ENCODE measurements at places on chromosomes 16 and 17.

GRCh38 chr17:67647482-67647881 lies 70.3 kb upstream of the NOL11 start:
- DNase-seq, result no peak

DNA sequence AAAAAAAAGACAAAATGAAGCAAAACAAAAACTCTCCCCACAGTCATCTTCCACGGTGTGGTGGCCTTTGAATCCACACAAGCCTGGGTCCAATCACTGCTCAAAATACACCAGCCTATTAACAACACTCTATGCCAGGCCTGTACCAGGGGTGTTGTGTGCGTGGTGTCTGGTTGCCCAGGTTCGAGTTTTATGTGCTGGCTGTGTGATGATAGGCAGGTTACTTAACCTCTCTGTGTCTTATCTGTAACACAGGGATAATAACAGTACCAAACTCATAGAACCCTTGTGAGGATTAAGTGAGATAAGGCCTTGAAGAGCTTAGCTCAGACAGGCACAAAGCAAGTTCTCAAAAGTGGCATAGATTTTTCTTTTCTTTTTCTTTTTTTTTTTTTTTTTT lies 235.2 kb downstream of the PARN start:
- no peak for DNase-seq

DNA sequence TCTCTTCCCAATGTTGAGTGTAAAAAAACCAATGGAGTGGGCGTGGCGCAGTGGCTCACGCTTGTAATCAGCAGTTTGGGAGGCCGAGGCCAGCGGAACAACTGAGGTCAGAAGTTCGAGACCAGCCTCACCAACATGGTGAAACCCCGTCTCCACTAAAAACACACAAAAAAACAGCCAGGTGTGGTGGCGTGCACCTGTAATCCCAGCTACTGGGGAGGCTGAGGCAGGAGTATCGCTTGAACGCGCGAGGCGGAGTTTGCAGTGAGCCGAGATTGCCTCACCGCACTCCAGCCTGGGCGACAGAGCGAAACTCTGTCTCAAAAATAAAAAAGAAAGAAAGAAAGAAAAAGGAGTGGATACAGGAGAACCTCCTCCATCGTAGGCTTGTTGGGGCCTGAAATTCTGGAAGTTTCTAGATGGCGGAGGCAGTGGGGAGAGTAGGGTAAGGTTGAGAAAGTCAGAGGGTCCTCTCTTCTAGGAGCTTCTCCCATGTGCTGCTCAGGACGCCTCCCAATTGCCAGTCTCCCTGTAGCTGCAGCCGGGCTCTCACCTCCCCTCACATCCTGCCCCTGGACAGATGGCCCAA lies 709 bp upstream of the ZNF764 start:
- no peak for DNase-seq

DNA sequence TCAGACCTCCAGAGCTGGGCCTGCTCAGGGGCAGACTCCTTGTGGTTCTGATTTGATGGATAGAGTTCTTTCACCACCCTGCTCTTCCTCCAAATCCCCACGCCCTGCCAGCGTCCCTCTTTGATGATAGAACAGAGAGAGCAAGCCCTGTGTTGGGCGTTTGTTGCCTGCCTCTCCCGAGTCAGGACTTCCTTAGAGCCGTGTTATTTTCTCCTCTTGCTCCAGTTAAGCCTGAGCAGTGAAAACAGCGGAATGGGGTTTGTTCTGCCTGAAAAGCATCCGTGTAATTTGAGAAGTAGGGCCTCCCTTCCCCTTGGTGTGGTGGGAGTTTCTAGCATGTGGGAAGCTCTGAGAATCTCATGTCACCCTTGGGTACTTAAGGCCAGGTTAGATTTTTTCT lies 22.1 kb downstream of the TMEM94 start:
- DNase-seq, result no peak

DNA sequence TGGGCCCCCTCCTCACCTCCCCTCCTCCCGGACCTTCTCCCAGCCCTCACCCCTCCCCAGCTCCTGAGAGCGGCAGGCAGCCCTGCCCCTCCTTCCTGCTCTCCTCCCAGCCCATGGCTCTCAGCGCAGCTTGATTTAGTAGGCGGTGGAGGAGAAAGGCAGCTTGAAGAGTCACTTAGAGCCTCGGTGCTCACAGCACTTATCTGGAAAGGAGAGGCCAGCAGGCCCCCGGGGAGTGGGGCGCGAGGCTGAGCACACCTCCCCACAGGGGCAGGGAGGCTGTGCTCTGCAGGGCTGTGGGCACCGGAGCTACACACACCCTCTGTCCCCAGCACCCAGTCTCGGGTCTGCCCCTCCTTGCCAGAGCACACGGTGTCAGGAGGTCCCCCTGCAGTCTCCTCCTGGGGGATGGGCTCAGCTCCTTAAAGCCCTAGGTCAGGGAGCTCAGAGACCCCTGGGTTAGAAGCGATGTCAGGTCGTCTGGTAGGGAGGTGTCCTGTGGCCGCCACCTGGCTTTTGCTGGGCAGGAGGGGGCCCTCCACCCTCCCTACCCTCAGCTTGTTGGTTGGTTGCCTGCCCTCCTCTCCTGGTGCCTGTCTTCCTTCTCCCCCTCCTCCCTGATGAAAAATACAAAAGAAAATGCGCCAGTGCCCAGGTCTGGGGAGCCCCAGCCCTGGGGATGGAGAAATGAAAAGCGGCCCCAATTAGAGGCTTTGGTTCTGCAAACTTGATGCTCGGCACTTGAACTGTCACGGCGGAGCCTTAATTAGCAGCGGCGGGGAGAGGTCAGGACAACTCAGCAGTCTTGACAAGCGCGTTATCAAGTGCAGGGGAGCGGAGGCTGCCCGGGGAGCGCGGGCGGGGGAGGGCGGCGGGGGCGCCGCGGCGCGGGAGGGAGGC lies 151.1 kb upstream of the GSE1 start:
- DNase-seq, result no peak

Data from stimulated activated naive CD8-positive, alpha-beta T cell treated with anti-CD3 and anti-CD28 coated beads, Interleukin-15, amount 100 ng/mL, for 72 hours (primary cell).